ENCODE measurements at places on chromosomes 3 and 15. TPM values are rescaled to one million over a fixed set of nuclear protein-coding genes. Genes with fewer than 3 reads are reported as not detected.

DNA sequence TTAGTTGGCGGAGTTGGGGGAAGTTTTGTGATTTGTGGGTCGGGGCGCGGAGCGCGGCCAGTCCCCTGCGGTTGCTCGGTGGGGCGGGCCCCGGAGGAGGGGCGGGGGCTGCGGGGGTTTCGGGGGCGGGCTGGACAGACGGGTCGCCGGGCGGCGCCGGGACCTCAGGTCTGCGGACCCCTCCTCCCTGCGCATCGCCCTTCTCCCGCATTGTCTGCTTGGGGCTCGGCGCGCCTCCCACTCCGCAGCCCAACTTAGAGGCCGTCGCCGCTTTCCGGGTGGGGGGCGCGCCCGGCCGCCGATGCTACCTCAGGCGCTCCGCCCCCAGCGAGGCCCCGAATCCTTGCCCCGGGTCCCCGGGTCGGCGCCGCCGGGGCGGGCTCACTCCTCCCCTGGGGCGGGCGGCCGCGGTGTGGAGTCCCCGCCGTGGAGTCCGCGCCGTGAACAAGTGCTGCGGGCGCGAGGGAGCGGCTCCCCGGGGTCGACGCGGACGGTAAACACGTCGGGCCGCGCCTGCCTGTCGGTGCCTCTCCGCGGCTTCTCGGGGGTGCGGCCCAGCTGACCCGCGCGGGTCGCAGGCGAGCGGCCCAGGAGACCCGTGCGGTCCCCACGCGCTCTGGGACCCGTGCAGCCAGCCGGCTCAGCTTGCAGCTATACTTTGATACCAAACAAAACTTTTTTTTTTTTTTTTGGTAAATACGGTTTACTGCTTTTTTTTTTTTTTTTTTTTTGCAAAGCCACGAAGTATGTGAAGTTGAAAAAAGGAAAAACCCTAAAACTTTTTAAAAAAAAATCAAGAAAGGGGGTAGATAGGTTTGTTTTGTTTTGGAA lies 624 bp downstream of the AKAP13 start:
- peak; percentile 52 for DNase-seq

- DNase-seq, result no peak
Observed at GRCh38 chr3:1275495-1275894, 182.7 kb downstream of the CNTN6 start.

GRCh38 chr3:29537889-29538609 lies 257.2 kb downstream of the RBMS3 start:
- DNase-seq, result no peak

DNA sequence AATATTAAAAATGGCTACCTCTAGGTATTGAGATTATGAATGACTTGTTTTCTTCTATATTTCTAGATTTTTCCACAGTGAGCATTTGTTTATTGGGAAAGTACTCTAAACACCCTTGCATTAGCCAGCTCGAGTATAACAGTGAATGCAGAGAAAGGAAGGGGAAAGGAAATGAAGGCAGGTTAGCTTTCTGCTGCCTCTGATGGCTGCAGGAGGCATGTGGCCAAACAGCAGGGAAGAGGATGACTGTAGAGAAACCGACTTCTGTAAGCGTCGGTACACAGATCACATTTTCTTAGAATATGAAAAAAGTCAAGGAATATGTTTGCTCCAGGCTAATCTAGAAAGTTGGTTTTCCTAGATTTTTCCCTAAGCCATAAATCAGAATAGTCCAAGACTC lies 19.8 kb downstream of the GNB5 start:
- DNase-seq, result peak; percentile 13

GRCh38 chr3:193977622-193978021 lies 158.3 kb upstream of the HES1 start:
- no peak for DNase-seq

GRCh38 chr3:24674261-24674660 lies 179.6 kb upstream of the THRB start:
- DNase-seq, result no peak

GRCh38 chr15:99944131-99944530 lies 210.9 kb upstream of the LYSMD4 start:
- DNase-seq, result no peak

- peak; percentile 10 for DNase-seq
Observed at GRCh38 chr3:137121704-137122314, 164.0 kb downstream of the IL20RB start.

DNA sequence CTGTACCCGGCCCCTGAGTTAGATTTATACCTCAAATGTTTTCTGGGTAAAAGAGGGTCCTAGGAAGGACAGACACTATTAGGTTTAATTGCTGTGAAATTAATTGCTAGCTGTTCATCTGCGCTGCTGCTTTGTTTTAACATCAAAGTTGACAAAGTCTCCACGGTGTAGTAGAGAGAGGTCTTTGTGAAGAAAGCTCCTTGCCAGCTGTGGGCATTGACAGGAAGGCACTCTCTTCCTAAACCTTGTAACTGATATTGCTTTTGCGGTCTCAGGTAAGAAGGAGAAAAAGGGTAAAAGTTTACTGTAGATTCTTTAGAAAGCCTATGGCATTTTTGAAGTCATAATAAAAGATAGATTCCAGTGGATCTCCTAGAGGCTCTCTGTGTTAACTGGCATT lies 68.1 kb downstream of the PTPRG start:
- DNase-seq, result no peak

DNA sequence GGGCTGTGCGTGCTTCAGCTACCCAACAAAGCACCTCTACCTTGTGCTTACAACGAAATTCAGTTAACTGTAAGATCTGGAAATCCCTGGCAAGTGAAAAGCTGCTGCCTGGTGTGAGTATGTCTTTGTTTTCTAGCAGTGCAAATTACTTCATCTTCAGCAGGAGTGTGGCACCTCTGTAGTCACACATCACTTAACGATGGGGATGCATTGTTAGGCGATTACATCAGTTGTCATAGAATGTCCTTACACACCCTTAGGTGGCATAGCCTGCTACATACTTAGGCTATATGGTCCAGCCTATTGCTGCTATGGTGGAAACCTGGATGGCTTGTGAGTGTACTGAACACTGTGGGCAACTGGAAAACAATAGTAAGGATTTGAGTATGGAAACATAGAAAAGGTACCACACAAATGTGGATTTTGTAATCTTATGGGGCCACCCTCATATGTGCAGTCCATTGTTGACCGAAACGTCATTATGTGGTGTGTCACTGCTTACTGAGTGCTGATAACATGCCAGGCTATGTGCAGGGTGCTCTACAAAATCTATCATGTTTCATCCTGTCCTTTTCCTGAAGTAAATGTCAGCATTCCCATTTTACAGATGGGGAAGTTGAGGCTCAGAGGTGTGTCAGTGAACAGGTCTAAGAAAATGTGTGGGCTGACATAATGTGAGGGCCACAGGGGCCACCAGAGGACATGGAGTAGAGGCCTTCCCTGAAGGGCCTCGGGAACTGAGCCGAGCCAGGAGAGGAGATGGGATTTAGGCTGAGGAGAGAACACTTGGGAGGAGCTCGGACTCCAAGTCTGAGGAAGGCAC lies 173.5 kb downstream of the VGLL4 start:
- no peak for DNase-seq

DNA sequence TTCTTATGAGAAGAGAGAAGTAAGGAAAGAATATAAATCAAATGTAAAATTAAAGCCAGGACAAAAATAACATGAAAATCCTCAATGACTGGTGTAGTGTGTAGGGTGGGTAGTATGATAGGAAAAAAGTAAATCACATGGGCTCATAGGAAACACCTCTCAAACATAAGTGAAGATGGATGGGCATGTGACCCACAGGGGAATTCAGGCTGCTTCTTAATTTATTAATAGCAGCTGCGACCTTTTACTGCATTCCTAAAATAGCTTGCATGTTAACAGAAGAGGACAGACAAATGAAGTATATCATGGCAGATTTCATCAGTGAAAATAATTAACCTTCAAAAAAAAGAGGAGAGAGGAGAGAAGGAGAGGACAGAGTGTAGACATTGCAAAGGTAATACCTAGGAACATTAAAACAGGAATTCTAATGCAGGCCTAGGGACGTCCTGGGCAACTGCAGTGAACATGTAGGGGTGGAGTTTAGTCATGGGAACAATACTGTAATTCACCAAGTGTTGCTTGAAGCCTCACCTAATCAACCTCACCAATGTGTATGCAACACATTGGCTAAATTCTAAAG lies 132.9 kb downstream of the KCNMB2 start:
- DNase-seq, result no peak

GRCh38 chr3:188853856-188854771 lies 317.7 kb upstream of the TPRG1 start:
- no peak for DNase-seq

- DNase-seq, result no peak
Observed at GRCh38 chr3:13867732-13868131, 12.1 kb downstream of the WNT7A start.

DNA sequence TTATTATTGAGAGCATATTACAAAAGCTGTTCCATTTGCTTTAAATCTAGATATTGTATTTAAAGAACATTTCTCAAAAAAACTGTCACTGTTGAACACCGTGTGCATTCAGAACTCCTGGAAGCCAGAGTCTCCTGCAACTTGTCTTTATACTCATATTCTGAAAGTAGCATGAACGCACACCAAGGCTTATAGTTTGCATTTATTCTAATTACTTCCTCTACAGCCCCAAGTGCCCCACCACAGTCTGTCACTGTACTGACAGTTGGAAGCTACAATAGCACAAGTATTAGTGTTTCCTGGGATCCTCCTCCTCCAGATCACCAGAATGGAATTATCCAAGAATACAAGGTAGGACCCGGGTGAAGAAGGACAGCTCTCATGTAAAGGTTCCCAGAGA lies 537.4 kb downstream of the ROBO2 start:
- DNase-seq, result no peak

GRCh38 chr3:60953351-60953750 lies 297.9 kb downstream of the FHIT start:
- no peak for DNase-seq

- DNase-seq, result no peak
Observed at GRCh38 chr3:196868297-196868661, 559 bp downstream of the SENP5 start.

DNA sequence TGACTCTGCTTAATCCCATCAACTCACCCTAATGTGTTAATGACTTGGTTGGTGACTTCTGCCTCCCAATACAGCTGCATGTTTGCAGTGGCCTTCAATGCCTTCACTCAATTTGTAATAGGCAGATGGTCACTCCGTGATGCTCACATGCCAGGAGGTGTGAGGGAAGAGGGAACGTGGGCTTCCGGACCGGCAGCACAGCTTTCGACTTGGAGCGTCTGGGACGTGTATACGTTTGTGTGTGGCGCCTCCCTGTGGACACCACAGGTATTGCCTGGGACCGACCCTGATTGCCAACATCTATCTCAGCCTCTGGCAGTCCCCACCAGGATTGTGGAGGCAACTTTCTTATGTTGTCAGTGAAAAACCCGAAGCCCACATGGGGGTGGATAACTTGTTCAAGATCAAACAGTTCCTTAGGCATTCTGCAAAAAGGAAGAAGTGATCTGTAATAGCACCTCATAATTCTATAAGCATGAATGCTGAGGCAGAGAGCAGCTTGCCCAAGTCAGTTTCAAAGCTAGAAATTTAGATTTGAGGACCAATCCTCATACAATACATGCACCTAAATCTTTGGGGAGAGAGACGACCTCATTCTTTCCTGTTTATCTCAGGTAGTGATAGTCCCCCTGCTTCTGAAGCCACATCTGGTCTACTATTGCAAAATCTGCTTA lies 16.9 kb downstream of the MRPL46 start:
- peak; percentile 24 for DNase-seq

DNA sequence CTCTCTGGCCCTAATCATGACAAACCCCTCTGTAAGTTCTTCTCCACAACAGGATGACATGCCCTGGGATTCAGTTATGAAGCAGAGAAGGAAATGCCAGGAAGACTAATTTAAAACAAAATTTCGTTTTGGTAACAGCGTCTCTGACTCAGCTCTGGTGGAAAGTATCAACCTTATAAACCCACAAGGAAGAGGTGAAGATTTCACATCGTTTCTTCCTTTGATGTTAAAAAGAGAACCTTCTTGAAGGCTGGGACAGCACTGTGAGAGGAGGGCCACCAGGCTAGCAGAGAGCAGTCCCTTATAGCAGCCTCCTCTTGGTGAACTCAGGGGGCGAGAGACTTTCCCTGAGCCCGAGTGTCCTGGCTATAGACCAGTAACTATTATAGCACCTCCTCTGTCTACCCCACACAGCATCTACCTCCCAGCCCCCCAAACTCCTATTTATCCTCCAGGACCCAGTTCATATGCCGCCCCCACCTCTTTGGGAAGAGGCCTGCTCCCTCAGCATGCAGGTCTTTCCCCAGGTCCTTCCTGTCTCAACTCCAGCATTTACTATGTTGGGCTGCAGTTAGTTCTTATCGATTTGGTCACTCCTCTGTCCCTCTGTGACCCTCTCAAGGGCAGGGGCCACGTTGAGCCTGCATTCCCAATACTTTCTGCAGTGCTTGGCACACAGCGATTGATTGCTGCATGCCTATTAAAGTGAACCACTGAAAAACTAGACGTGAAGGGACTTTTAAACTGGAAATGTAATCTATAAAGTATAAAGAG lies 321.5 kb upstream of the ICE2 start:
- DNase-seq, result no peak

DNA sequence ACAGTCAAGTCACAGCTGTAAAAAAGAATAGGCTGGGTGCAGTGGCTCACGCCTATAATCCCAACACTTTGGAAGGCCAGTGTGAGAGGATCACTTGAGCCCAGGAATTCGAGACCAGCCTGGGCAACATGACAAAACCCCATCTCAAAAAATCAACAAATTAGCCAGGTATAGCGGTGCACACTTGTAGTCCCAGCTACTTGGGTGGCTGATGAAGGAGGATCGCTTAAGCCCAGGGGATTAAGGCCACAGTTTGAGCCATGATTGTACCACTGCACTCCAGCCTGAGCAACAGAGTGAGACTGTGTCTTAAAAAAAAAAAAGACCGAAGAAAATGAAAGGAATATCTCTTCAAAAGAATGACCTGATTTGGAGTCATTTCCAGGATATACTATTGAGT lies 6.6 kb downstream of the HERC1 start:
- peak; percentile 66 for DNase-seq

GRCh38 chr3:165443664-165444063 lies 247.5 kb upstream of the SLITRK3 start:
- DNase-seq, result no peak

GRCh38 chr3:112776000-112776399 lies 70.7 kb downstream of the CD200R1L start:
- DNase-seq, result no peak

APBA2 gene
- total RNA-seq, result 9.5 TPM

ZBTB47 gene
- 44.4 TPM for total RNA-seq

KLHL25 gene
- 4.2 TPM for total RNA-seq

GCNT3 gene
- total RNA-seq, result 0.13 TPM

CHRFAM7A gene
- total RNA-seq, result 36.0 TPM

GOLGA6D gene
- total RNA-seq, result not detected

C3orf20 gene
- total RNA-seq, result not detected

TNK2 gene
- 13.0 TPM for total RNA-seq

RYR3 gene
- 0.34 TPM for total RNA-seq

TAGLN3 gene
- total RNA-seq, result 0.22 TPM

Measured in thyroid gland (tissue), 4 donors.